ENCODE measurements at places on chromosomes 11 and 22. TPM values are rescaled to one million over a fixed set of nuclear protein-coding genes. Genes with fewer than 3 reads are reported as not detected.

The CRYBB1 gene
- total RNA-seq, result 1.7 TPM

The PVALB gene
- not detected for total RNA-seq

The PRODH gene
- total RNA-seq, result 8.0 TPM

The MUC6 gene
- total RNA-seq, result not detected

The KCNJ5 gene
- 8.2 TPM for total RNA-seq

The SSH3 gene
- 23.6 TPM for total RNA-seq

The RAG1 gene
- total RNA-seq, result 1.5 TPM

The DAGLA gene
- 5.7 TPM for total RNA-seq

The CDC42EP1 gene
- total RNA-seq, result 20.7 TPM

GRCh38 chr11:12430954-12431595, 53.7 kb downstream of the PARVA start:
- DNase-seq, result peak; percentile 87
- no peaks in the 10 kb centered on the region for H3K27me3 ChIP-seq
- no peaks in the 10 kb centered on the region for H3K36me3 ChIP-seq

GRCh38 chr11:79845002-79845709, 404.3 kb upstream of the TENM4 start:
- H3K4me1 ChIP-seq, result no peaks in the 10 kb centered on the region
- H3K27me3 ChIP-seq, result no peaks in the 10 kb centered on the region
- no peak for DNase-seq
- no peak overlapping the region for H3K27ac ChIP-seq
- H3K4me3 ChIP-seq, result no peak overlapping the region
- H3K36me3 ChIP-seq, result no peaks in the 10 kb centered on the region

DNA sequence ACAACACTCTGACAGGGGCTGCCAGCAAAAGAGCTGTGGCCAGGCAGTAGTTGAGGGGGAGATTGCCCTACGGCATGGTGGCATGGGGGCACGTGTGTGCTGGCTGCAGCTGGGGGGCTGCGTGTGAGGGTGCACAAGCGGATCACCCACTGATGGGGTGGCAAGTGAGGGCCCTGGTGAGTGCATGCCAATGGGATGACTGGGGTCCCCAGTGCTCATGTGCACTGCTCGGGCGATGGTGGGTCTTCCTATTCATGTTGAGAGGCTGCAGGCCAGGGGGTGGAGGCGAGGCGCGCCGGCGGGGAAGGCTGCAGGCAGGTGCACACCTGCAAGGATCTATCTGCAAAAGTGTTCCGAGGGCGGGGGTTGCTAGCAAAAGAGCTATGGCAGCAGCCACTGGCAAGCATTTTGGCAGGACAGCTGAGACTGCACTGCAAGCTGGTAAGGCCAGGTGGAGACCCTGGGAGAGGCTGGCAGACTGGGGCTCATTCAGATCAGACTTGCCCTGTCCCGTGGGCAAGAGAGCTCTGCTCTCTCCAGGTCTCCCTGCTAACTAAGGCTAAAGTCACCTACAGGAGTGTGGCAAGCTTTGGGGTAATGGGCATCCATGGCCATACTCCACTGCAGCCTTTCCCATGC, 12.0 kb downstream of the OR51I2 start:
- H3K27ac ChIP-seq, result no peak overlapping the region
- H3K4me1 ChIP-seq, result no peaks in the 10 kb centered on the region
- H3K27me3 ChIP-seq, result no peaks in the 10 kb centered on the region
- no peaks in the 10 kb centered on the region for H3K36me3 ChIP-seq
- no peak for DNase-seq

GRCh38 chr11:117535201-117535849, 207.7 kb downstream of the CEP164 start:
- no peaks in the 10 kb centered on the region for H3K36me3 ChIP-seq
- no peak overlapping the region for H3K4me3 ChIP-seq
- H3K27ac ChIP-seq, result no peak overlapping the region
- DNase-seq, result peak; percentile 64

- H3K36me3 ChIP-seq, result peaks cover 5% of the 10 kb centered on the region
- H3K4me1 ChIP-seq, result peaks cover 17% of the 10 kb centered on the region
- H3K4me3 ChIP-seq, result no peak overlapping the region
- H3K27me3 ChIP-seq, result no peaks in the 10 kb centered on the region
- no peak overlapping the region for H3K27ac ChIP-seq
- no peak for DNase-seq
These were observed 42.8 kb downstream of the EXT2 start for GRCh38 chr11:44138286-44138685.

DNA sequence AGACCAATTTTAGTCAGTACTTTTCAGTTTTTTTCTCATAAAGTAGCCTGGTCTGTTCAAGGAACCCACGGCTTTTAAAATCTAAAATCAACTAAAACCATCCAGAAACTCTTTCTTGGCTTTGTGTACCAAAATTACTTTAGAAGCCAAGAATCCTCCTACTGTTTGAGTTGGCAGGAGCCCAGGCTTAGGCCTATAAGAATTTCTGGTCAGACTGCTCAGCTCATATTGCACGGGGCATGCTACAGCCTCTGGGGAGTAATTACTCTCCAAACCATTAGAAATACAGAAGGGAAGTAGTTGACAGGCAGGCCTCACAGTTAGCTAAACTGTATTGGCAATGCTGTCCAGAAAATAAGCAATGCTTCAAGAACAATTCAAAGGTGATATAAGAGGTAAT, 1862.9 kb upstream of the RAG2 start:
- no peaks in the 10 kb centered on the region for H3K27me3 ChIP-seq
- H3K36me3 ChIP-seq, result no peaks in the 10 kb centered on the region
- no peak overlapping the region for H3K27ac ChIP-seq
- no peak for DNase-seq
- H3K4me1 ChIP-seq, result no peaks in the 10 kb centered on the region

- no peak for DNase-seq
- no peaks in the 10 kb centered on the region for H3K27me3 ChIP-seq
- H3K4me3 ChIP-seq, result no peak overlapping the region
- H3K27ac ChIP-seq, result no peak overlapping the region
- no peaks in the 10 kb centered on the region for H3K4me1 ChIP-seq
These were observed 176.4 kb downstream of the FAM181B start for GRCh38 chr11:82557274-82557673.

GRCh38 chr11:66766681-66767080, 37.7 kb upstream of the SPTBN2 start:
- no peaks in the 10 kb centered on the region for H3K36me3 ChIP-seq
- H3K27me3 ChIP-seq, result no peaks in the 10 kb centered on the region
- no peak overlapping the region for H3K4me3 ChIP-seq
- H3K4me1 ChIP-seq, result no peaks in the 10 kb centered on the region
- peak overlapping the region; percentile 70 for H3K27ac ChIP-seq
- no peak for DNase-seq

DNA sequence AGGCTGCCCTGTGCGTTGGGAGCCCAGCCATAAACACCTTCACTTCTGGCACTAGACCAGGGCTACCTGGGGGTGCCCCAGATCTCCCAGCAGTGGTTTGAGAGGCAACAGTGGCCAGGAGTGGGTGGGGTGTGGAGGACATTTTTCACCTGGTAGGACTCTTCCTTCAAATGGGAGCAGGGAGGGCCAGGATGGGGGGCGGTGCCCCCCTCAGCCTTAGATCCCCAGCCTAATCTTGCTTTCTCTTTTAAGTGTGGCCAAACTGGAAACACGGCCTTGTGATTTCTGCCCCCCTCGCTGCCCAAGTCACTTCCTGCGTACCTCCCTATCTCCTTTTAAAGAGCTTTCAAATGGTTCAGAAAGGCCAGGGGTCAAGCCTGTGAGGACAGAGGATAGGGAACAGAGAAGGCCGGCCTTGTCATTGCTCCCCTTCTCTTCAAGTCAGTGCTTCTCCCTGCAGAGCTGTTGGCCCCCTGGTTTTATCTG, 800 bp downstream of the KCNJ5 start:
- no peak for DNase-seq
- peak overlapping the region; percentile 74 for H3K27ac ChIP-seq
- no peaks in the 10 kb centered on the region for H3K27me3 ChIP-seq
- H3K36me3 ChIP-seq, result no peaks in the 10 kb centered on the region
- no peaks in the 10 kb centered on the region for H3K4me1 ChIP-seq

- H3K27me3 ChIP-seq, result no peaks in the 10 kb centered on the region
- peaks cover 23% of the 10 kb centered on the region for H3K36me3 ChIP-seq
- no peak overlapping the region for H3K27ac ChIP-seq
These were observed 54.6 kb downstream of the PRCP start for GRCh38 chr11:82845356-82846353.

- no peak for DNase-seq
- peaks cover 47% of the 10 kb centered on the region for H3K4me1 ChIP-seq
- no peaks in the 10 kb centered on the region for H3K36me3 ChIP-seq
- no peak overlapping the region for H3K27ac ChIP-seq
- no peak overlapping the region for H3K4me3 ChIP-seq
These were observed 139.2 kb downstream of the CCDC81 start for GRCh38 chr11:86513746-86514373.

DNA sequence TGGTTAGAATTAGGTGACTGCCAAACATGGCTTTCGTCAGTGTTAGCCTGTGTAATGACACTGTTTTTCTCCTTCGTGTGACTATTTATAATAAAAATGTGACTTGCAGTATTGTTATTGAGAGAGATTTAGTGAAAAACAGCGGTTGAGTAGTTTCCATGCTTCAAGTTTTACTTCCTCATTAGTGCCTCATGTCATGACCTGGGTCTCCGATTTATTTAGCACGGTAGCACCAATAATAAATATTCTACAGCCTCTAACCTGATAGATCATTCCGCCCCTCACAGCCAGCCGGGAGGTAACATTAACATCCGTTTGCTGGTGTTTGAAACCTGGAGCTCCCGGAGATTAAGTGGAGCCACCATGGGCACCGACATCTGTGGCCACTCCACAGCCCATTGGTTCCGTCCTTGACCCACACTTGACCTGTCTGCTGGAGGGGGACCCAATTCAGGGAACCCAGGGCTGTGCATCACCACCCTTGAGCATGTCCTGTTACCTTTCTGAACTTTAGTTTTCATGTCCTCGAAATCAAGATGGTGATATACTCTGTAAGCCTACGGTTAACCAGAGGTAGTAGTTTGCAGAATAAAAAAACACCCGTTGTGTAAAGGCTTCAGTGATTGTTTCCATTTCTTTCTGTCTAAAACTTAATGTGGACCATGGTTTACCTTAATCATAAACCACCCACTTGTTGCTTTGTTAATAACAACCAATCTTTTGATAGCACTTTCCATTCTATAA, 104.1 kb downstream of the ATXN10 start:
- DNase-seq, result no peak
- H3K27me3 ChIP-seq, result no peaks in the 10 kb centered on the region
- no peaks in the 10 kb centered on the region for H3K36me3 ChIP-seq

- no peaks in the 10 kb centered on the region for H3K27me3 ChIP-seq
- no peak overlapping the region for H3K27ac ChIP-seq
- no peaks in the 10 kb centered on the region for H3K36me3 ChIP-seq
- DNase-seq, result no peak
- H3K4me3 ChIP-seq, result no peak overlapping the region
These were observed 10.1 kb downstream of the RAG1 start for GRCh38 chr11:36577859-36578258.

GRCh38 chr22:22035771-22036314, 53.3 kb upstream of the TOP3B start:
- H3K4me3 ChIP-seq, result no peak overlapping the region
- H3K36me3 ChIP-seq, result no peaks in the 10 kb centered on the region
- no peaks in the 10 kb centered on the region for H3K4me1 ChIP-seq
- DNase-seq, result no peak
- H3K27me3 ChIP-seq, result no peaks in the 10 kb centered on the region

- no peaks in the 10 kb centered on the region for H3K36me3 ChIP-seq
- H3K4me3 ChIP-seq, result no peak overlapping the region
- H3K27ac ChIP-seq, result peak overlapping the region; percentile 69
- H3K27me3 ChIP-seq, result no peaks in the 10 kb centered on the region
- no peaks in the 10 kb centered on the region for H3K4me1 ChIP-seq
- peak; percentile 78 for DNase-seq
These were observed 11.1 kb upstream of the OSM start for GRCh38 chr22:30277547-30278344.

- H3K4me3 ChIP-seq, result peak overlapping the region; percentile 88
- H3K4me1 ChIP-seq, result no peaks in the 10 kb centered on the region
- H3K27ac ChIP-seq, result peak overlapping the region; percentile 97
- DNase-seq, result peak; percentile 78
These were observed 571 bp downstream of the C11orf24 start for GRCh38 chr11:68271023-68271780.

DNA sequence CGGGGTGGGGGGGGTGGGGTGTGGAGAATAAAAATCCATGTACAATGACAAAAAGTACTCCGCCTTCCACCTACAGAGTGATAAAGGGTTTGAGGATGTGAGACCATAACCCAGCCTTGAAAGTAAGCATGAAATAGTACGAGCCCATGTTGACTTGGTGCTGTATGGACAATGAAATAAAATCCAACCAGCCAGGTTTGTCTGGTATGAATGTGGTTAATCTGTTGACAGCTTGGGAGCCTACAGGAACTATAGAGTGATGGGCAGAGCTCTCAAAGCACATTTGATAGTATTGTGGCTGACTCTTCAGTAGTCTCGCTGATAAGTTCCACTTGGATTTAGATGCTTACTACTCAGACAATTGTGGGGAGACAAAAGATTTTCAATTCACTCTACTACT, 48.8 kb upstream of the CD44 start:
- H3K27me3 ChIP-seq, result no peaks in the 10 kb centered on the region
- no peak overlapping the region for H3K4me3 ChIP-seq
- no peak overlapping the region for H3K27ac ChIP-seq
- DNase-seq, result no peak

DNA sequence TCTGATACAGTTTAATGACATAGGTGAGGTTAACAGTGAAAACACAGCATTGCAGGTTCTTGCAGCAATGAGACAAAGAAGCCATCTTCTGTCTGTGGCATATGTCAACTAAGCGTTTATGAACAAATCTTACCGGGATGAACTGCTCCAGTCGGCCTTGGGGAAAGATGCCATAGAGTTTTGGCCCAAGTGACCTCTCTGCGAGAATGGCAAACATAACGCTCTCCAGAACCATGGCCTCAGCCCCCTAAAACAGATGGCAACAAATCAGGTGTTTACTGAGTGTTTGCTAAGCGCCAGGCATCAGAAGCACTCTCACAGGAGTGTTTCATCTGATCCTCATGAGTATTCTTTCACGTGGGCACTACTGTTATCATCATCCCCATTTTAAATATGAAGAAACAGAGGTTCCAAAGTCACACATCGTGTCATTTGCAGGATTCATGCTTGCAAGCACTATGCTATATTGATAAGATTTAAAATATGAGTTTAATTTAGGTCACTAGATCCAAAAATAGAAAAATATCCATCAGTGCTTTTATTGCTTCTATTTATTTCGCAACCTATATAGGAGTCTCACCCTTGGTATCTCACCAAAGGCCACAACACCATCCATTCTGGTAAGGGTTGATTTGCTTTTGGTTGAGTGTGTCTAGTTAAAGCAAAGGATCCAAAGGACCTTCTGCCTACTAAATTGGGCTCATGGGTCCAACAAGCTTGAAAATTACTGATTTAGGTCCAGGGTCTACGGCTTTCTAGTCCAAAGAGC, 35.9 kb downstream of the TCIRG1 start:
- H3K36me3 ChIP-seq, result peaks cover 37% of the 10 kb centered on the region
- H3K27me3 ChIP-seq, result no peaks in the 10 kb centered on the region
- no peak for DNase-seq

DNA sequence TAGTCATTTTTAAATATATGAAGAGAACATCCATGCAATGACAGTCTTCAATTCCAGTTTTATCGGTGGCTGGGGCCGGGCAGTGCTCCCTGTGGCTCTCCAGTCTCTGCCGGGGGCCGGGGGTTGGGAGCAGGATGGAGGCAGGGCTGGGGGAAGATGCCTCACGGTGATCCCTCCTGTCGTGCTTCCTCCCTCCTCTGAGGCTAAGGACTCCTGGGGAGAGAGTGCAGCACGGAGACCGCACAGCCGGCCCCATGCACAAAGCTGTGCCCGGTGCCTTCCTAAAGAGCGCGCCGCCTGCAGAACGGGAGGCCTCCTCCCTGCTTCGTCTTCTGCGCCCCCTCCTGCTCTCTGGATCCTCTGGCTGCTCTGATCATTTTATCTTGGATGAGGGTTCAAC, 20.5 kb downstream of the GAL start:
- no peak for DNase-seq
- H3K4me1 ChIP-seq, result no peaks in the 10 kb centered on the region
- no peak overlapping the region for H3K4me3 ChIP-seq
- no peaks in the 10 kb centered on the region for H3K27me3 ChIP-seq
- H3K36me3 ChIP-seq, result no peaks in the 10 kb centered on the region

Measured in right atrium auricular region (tissue), 2 donors.